ENCODE measurements at places on chromosomes 3 and 15.

- no peak overlapping the region for H3K4me3 ChIP-seq
- no peaks in the 10 kb centered on the region for H3K4me1 ChIP-seq
- no peak overlapping the region for H3K27ac ChIP-seq
- H3K27me3 ChIP-seq = peaks cover 4% of the 10 kb centered on the region
- DNase-seq = no peak
These were observed 3.6 kb downstream of the GADL1 start for GRCh38 chr3:30890907-30891306.

DNA sequence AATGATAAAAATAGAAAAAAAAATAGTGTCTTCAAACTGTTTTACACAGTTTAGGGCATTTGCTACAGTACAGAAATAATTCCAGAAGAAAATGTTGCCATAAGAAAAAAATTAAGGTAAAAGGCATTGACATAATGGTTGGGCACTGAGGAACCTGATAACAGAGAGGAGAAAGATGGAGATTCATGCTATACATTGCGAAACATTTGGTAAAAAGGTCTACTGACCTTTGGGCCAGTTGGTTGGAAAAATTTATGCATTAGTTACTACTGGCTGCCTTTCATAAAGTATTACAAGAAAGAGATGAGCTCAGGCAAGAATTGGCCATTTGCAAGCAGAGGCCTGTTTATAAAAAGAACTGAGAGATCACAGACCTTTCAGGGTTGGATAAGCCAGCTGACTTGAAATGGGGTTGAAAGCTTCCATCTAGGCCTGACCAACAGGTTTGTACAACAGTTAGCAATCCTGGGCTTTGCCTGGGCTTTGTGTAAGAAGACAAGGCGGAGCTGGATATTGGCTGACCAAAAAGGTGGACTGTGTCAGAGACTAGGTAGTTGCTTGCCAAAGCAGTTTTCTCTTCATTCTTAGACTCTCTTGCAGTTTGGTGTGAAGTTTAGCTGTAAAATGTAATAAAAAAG, 166.6 kb upstream of the MCTP2 start:
- H3K27me3 ChIP-seq = no peaks in the 10 kb centered on the region
- H3K4me1 ChIP-seq = no peaks in the 10 kb centered on the region
- H3K27ac ChIP-seq = no peak overlapping the region
- no peaks in the 10 kb centered on the region for H3K36me3 ChIP-seq
- no peak for DNase-seq

DNA sequence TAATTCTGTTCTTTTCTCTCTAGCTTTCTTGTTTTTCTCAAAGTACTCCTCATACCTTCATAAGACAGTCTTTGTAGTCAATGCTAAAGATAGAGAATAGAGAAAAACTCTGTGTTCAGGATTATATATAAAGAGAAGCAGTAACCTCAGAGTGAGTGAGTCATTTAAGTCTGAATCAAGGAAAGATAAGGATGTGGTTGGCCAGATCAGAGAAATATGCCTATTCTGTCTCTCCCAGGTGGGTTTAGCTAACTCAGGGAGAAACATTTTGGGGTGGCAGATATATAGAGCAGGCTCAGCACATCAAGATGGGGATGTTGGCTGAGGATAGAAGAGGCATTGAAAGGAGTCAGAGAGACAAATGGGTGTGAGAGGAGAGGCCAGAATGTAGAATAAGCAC, 31.4 kb downstream of the GTF2E1 start:
- H3K4me1 ChIP-seq = no peaks in the 10 kb centered on the region
- H3K27ac ChIP-seq = no peak overlapping the region
- DNase-seq = no peak
- no peaks in the 10 kb centered on the region for H3K36me3 ChIP-seq
- no peaks in the 10 kb centered on the region for H3K27me3 ChIP-seq

DNA sequence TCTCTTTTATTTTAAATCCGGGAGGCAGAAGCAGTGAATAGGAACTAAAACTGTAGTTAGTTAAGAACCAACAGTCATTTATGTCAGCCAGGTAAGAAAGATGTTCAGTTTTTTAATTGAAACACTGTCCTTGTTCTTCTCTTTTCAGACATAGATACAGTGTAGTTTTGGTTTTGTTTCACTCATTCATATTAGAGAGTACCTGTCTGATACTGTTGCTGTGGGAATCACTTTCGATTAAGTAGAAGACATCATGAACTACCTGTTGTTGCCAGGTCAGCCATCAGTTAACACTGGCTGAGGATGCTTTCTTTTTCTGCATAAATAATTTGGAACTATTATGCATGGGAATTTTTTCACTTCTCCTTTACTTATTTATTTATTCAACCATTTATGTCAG, 700.4 kb downstream of the OTOL1 start:
- no peak for DNase-seq
- no peaks in the 10 kb centered on the region for H3K27me3 ChIP-seq
- no peaks in the 10 kb centered on the region for H3K4me1 ChIP-seq
- no peaks in the 10 kb centered on the region for H3K36me3 ChIP-seq
- H3K27ac ChIP-seq = no peak overlapping the region
- no peak overlapping the region for H3K4me3 ChIP-seq

DNA sequence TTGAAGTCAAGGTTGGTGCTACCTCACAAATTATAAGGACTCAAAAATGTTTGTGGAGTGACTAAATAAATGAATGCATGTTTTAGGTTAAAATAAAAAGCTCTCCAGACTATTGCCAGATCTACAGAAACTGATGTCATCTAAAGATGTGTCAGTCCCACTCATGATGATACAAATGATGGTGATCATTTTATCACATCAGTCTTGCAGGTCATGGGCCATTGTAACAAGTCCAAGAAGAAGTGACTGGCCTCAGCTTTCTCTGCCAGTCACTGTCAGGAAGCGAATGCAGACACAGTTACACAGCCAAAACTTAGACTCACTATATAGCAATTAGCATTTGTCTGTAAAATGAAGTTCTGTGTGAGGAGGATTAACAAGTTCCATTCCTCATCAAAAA, 18.5 kb downstream of the ATP8B4 start:
- H3K36me3 ChIP-seq = no peaks in the 10 kb centered on the region
- H3K27ac ChIP-seq = no peak overlapping the region
- DNase-seq = no peak
- H3K4me3 ChIP-seq = no peak overlapping the region
